NCI-H460 (cell line): ENCODE measurements at places on chromosomes 11 and 22.
A peak's percentile ranks its signal among the peaks of the same experiment; 100 is the strongest.

DNA sequence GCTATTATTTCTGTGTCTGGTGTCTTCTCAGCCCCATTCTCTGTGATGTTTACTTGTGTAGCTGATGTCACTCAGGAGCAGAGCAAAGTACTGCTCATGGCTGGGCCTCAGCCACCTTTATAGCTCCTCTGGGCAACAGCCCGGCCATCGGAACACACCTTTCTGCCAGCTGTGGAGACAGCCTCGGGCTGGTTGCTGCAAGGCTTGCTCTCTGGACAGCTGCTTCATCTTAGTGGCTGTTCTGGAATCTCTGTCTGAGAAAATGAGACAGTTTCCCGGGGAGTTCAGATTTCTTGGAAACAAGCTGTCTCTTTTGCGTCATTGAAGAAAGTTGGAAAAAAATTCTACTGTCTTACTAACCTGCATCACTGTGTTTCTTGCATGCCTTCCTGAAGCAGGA, 20.0 kb downstream of the THY1 start:
- DNase-seq = no peak

GRCh38 chr11:40100162-40100553, 1359.3 kb downstream of the LRRC4C start:
- no peak for DNase-seq

GRCh38 chr11:32307913-32308312, 127.4 kb downstream of the WT1 start:
- no peak for DNase-seq

GRCh38 chr11:103968685-103969084, 67.8 kb upstream of the DDI1 start:
- DNase-seq = no peak

DNA sequence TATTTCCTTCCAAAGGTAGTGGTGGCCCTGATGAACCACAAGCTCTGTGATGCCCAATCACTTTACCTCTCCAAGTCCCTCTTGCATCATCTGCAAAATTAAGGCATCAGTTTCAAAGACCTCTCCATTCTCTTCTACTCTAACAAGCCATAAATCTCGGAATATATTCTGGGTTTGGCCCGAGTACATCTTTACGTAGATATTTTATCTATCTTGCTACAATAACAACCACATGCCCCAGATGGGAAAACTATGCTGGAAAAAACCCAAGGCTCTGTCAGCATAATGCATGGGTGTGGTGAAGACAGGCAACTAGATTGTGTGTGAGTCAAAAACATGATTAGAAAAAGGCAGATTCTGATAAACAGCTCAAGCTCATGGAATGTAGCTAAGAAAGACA, 228.2 kb upstream of the BLID start:
- no peak for DNase-seq

GRCh38 chr11:3126901-3127691, 38.0 kb downstream of the OSBPL5 start:
- no peak for DNase-seq

GRCh38 chr22:42562279-42562678, 8.5 kb downstream of the SERHL2 start:
- no peak for DNase-seq

GRCh38 chr11:73982595-73982989, at the start of gene UCP2:
UCP2 (minus strand) TSS chr11:73982843; CDS start chr11:73978378, 4,465 bp downstream.
- peak; percentile 44 for DNase-seq

- no peak for DNase-seq
Observed at GRCh38 chr11:10488934-10489691, 34.0 kb downstream of the AMPD3 start.

DNA sequence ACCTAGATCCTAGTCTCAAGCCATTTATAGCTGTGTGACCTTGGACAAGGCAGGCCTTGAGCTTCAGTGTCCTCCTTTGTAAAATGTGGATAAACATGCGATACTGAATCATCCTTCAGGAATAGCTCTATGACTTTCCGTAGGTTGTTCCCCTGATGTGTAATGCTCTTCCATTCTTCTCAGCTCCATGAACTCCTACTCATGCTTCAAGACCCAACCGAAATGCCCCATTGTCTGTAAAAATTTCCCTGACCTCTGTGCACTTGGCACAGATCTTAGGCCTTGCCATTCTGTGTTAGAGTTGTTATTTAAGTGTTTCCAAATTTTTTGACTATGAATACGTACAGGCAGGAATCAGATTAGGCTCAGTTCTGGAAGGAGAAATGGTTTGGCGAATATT, 3.3 kb upstream of the BEST1 start:
- DNase-seq = no peak

GRCh38 chr11:35158701-35159510, 19.9 kb downstream of the CD44 start:
- DNase-seq = no peak

DNA sequence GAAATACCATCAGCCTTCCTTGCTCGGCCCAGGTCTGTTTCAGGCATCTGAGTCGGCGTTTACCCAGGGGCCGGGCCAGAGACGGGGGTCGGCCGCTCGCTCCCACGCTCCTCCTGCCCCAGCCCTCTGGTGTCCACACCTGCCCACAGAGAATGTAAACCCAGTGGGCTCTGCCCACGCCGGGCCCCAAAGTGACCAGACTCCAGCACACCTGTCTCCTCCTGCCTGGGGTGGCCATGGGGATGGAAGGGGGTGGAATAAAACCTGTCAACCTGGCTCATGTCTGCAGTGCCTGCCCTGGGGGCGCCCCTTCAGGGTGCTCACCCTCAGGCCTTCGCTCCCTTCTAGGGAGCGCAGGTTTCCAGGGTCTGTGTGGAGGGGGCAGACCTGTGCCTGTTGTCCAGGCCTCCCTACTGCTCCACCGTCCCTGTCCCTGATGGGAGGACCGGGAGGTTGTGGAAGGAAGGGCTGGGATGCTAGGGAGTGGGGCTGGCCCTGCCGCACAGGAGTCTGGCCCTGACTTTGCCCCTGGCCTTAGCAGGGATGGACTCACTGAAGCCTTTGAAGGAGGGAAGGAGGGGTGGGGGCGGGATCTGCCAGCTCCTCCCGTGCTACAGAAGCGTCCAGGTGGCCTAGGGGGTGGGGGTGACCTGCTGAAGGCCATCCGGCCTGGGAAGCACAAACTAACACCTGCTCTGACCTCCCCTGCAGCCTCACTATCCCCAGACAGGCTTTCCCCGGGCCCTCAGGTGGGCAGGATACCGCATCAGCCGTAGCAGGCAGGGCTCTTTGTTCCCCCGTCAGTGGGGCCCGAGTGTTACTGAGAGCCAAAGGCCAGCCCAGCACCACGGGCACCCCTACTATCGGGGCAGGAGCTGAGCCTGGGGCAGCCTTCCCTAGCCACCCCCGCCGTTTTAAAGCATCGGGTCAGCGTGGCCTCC, 14.7 kb upstream of the ARHGAP8 start:
- DNase-seq = no peak

GRCh38 chr11:69889400-69890318, 70.4 kb upstream of the FGF3 start:
- DNase-seq = no peak

GRCh38 chr11:9855579-9856287, 191.9 kb downstream of the SWAP70 start:
- no peak for DNase-seq

DNA sequence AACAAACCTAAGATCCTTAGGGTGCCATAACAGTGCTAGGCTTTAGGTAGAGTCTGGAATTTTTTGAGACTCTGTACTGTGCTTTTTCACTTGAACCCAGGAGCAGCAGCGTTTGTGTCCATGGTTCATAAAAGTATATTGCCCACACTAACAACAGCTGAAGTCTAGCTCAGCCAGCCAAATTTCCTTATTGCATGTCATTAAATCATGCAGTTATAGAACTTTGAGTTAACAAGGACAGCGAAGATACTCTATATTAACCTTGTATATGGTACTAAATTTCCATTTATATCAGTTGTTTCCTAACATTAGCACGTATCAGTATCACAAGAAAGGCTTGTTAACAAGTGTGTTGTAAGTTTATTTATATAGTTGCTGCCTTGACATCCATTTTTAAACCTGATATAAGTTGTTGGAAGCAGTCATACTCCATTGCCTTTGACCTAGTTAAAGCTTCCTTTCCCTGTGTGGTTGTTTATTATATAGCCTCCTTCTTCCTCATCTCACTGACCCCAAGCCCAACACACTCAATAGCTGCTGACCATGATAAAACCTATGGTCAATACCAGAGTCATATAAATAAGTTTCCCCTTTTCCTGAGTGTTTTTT, 46.7 kb downstream of the NXPE2 start:
- no peak for DNase-seq

DNA sequence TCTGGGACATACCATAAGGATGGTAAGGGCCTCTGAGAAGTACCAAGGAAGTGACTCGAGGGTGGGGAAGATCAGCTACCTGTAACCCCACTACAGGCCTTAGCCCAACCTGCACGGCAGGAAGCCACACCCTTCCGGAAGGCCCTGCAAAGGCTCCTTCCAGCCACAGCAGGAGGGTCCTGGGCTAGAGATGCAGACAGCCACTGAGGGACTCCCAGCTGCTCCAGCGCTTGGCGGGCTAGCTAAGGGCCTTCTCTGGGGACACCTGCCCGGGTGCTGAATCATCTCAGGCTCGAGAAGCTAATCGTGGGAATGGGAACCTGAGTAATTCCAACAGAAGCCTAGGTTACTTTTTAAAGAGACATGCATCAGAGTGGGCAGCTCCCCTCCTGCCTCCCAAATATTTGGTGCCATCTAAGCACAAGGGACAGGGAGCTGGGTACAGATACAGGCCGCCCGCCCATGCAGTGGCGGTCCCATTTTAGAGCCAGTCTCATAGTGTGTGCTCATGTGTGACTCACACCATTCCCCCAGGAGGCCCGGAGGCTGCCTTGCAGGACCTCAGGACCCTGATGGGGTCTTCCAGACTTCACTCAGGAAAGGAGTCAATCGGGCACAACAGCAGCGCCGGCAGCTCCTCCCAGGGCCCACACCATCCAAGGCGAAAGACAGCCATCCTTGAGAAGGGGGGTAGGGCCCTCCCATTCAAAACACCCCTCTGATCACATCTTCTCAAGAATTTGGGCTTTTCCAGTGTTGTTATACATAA, 8.0 kb downstream of the MYH9 start:
- no peak for DNase-seq

- DNase-seq = no peak
Observed at GRCh38 chr11:73406131-73406530, 29.9 kb downstream of the RELT start.

GRCh38 chr11:6248248-6248647, 9.4 kb downstream of the CNGA4 start:
- DNase-seq = no peak

GRCh38 chr22:49186762-49187161, 640.9 kb downstream of the BRD1 start:
- no peak for DNase-seq

DNA sequence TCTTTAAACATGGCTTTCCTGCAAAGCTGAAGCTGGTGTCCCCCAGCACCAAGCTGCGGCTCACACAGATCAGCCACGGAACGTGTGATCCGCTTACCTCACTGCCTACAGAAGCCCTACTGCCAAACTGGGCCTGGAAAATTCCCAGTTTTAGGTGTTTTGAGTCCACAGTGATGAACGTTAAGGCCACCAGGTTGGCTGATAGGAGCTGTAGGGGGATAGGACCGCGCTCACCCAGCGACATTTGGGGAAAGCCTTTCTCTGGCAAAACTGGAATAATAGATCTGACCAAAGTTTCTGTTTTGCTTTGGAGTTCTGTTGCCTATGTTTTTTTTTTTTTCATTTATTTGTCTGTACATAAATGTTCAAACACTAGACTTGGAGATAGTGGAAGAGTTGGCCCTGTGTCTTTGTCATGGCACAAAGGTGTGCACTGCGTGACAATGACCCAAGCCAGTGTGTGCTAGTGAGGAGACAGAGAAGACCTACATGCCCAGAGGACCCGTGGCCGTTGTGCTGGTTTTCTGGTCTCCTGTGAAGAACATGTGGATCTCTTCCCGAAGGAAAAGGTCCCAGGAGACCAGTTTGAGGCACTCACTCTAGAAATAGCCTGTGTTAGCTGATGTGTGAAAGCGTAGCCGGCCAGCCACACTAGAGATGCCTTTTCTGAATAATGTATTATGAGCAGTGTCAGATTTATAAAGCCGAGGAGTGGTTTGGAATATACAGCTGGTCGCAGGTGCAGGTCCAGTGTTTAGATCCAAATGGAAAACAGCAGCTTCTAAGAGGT, 15.0 kb downstream of the ASPHD2 start:
- DNase-seq = no peak

DNA sequence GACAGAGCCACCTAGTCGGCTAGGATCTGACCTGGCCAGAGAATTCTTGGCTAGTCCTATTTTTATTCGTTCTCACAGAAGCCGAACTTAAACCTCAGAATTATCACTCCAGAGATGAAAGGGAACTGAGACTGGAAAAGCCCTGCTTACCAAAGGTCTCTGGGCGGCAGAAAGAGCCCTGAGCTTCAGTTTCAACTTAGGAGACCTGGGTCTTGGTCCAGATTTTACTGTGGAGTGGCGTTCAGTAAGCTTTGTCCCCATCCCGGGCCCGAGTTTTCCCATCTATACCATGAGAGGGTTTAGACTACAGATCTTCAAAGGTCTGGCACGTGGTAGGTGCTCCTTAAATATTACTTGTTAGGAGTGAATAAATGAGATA, 516 bp downstream of the NEU3 start:
- DNase-seq = no peak

- no peak for DNase-seq
Observed at GRCh38 chr11:35304386-35304775, 115.0 kb downstream of the SLC1A2 start.

GRCh38 chr11:69541501-69542313, 60.2 kb downstream of the LINC01488 start:
- DNase-seq = no peak

GRCh38 chr11:15851051-15851498, 505.3 kb downstream of the SOX6 start:
- DNase-seq = no peak

GRCh38 chr22:33529424-33530113, 390.7 kb downstream of the LARGE1 start:
- no peak for DNase-seq

DNA sequence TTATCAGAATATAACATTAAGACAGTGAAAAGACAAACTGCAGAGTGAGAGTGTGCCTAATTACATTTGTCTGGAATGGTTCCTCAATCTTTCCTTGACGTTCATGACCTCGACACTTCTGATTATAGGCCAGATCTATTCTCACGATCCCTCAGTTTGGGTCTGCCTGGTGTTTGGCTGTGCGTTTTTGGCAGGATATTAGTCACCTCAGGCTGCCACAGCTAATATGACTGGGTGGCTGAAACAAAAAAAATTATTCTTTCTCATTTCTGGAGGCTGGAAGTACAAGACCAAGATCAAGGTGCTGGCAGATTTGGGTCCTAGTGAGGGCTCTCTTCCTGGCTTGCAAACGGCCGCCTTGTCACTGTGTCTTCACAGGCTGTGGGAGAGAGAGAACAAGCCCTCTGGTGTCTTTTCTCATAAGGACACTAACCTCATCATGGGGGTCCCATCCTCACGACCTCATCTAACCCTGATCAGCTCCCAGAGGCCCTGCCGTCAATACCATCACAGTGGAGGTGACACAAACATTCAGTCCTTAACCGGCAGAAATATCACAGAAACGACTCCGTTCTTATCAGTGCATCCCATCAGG, 23.2 kb downstream of the IFITM10 start:
- DNase-seq = no peak
